ENCODE measurements at places on chromosomes 16 and 17.

GRCh38 chr17:27743281-27743885, 56.9 kb downstream of the NOS2 start:
- DNase-seq, result no peak

DNA sequence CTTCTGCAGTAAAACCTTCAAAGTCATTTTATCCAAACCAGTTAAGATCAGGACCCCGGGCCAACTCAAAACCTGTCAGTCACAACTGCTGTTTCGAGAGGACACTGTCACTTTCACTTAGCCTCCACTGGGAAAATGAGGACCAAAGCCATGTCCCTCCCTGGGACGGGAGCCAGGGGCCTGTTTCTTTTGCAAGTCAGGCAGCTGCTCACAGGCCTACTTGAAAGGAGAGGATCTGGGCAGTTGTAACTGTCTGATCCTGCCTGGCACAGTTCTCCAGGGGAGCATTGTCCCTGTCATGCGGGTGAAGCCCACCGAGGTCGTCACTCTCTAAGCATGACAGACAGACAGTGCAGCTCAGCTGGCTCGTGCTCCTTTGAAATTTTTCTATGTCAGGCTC, 276.2 kb downstream of the NPIPA8 start:
- no peak for DNase-seq

GRCh38 chr16:67396159-67397035, 3.1 kb upstream of the TPPP3 start:
- DNase-seq, result peak; percentile 92

DNA sequence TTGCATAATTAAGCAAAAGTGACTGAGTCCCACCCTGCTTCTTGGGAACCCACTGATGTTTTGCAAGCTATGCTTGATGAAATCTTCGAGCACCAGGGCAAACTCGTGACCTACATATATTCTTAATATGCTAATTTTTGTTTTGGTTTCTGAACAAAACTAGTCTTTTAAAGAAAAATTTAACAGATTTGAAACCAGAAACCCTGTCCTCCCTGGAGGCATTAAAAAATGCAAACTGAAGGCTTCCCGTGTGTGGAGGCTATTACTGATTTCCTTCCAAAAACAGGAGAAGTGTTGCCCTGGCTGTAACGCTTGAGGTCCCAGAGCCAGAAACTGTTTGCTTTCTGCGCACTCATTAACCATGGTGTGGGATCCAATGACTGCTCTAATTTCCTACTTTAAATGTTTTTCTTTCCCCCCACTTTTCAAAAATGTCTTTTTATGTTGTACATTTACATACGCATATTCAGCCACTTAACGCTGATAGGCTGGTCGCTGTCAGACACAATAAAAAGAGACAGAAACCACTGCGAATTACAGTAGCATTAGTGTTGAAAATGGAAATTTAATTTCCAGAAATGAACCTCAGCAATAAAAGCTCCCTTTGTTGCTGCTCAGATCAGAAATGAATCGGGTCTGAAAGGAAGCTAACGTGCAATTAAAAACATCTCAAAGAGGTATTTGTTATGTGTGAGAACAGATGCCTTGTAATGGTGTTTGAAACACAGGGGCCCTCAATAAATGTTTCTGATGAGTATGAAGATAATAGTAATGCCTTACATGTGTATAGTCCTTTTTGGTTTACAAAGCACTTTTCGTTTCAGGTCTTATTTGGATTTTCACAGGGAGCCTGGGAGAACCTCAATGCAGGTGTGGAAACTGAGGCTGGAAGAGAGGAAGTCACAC, 39.9 kb upstream of the IRX6 start:
- no peak for DNase-seq

- DNase-seq, result no peak
Observed at GRCh38 chr16:2962334-2963073, 1.6 kb upstream of the KREMEN2 start.

- DNase-seq, result no peak
Observed at GRCh38 chr16:75486014-75486675, 9.1 kb downstream of the CHST6 start.

GRCh38 chr17:50354776-50355175, 8.8 kb downstream of the XYLT2 start:
- DNase-seq, result no peak

GRCh38 chr16:57689762-57690558, 4.6 kb upstream of the DRC7 start:
- DNase-seq, result peak; percentile 46

DNA sequence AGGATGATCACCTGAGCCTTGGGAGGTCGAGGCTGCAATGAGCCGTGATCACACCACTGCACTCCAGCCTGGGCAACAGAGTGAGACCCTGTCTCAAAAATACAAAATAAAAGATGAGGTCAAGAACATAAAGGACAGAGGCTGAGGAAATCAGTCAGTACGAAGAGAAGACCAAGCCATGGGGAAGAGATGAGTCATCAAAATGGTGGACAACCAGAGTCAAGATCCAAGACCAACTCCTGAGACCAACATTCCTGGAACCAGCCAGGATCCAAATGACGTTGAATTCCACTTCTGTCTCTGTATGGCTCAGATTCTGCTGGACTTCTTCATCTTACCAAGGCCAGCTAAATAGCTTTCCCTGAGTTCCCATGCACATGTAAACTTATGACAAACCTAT, 44.8 kb upstream of the NOG start:
- no peak for DNase-seq

- no peak for DNase-seq
Observed at GRCh38 chr16:65105171-65105570, 16.7 kb downstream of the CDH11 start.

DNA sequence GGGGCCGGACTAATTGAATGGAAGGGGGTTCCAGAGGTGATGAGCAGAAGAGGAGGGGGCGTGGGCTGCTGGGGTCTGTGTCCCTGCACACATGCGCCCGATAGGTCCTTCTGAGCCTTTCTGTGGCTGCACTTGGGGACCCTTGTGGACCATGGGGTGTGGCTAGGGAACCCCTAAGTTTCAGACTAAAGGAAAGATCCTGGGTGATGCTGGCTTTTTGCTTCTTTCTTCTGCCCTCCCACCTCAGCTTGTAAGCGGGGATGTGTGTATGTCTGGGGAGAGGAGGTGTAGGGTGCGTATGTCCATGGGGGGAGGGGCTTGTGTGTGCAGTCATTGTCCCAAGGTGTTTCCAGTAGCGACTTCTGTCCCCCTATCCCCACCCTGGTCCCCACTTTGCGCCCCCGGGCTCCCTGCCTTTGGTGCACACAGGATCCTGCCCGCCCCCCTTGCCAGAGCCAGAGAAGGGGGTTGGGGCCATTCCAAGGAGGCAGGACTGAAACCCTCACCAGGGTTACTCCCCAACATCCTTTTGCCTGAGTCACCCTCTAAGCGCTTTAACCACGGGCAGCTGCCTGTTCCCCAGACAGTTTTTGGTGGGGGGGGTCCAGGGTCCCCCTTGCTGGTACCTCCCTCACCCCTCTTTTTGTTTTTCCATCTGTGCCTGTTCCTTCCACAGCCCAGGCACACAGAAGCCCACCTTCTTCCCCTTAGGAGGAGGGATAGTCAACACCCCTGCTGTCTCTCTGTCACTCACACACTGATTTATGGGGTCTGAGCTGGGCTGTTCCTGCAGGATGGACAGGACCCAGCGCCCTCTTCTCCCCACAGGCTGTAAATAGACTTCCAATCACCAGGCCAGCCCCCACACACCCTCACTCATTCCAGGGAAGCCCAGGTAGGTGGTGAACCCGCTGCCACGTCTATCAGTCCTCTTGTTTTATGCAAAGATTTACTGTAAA, 83.2 kb downstream of the ARHGAP23 start:
- DNase-seq, result no peak

GRCh38 chr17:1933875-1934715, 91.0 kb downstream of the RTN4RL1 start:
- peak; percentile 14 for DNase-seq

GRCh38 chr16:12158428-12158827, 181.9 kb downstream of the SNX29 start:
- DNase-seq, result no peak

GRCh38 chr16:80058214-80058613, 457.7 kb upstream of the MAF start:
- DNase-seq, result peak; percentile 62

DNA sequence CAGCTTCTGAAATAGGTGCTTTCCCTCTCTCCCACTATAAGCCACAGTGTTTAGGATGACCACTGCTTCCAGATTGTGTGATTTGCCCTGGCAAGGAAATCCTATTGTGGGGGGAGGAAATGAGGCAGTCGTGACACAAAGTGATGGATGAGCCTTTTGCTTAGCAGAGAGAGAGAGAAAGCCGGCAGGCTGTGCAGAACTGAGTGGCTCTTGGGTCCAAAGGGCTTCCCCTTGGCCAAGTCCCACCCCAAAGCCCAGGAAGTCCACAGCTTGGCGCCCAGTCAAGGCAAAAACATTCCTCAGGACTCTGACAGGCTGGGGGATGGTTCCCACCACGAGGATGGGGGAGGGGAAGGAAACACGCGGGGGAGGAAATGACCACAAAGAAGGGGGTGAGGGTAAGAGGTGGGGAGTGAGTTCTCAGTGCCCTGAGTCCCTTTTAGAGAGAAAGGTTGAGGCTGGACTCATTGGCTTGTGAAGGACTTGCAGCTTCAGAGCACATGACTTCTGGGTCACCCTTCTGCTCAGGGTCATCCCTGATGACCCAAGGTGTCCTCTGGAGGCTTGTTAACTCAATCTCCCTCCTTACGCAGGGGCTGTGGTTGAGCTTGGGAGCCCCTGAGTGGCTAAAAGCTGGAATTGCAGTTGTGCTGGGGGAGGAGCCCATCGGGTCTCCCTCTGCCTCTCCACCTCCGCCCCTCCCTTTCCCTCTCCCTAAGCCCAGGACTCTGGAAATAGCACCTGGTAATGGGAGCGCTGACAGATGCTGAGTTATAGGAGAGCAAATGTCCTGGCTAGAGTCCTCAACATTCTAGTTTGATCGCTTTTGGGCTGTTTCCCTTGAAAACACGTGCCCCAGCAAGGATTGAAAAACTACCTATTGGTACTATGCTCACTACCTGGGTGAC, 10.3 kb upstream of the MSL1 start:
- peak; percentile 93 for DNase-seq

- no peak for DNase-seq
Observed at GRCh38 chr17:40450175-40450574, 6.9 kb downstream of the IGFBP4 start.

- DNase-seq, result no peak
Observed at GRCh38 chr16:5938607-5939006, 841.0 kb upstream of the EEF2KMT start.

- no peak for DNase-seq
Observed at GRCh38 chr17:4008441-4009185, 44.4 kb upstream of the ATP2A3 start.

DNA sequence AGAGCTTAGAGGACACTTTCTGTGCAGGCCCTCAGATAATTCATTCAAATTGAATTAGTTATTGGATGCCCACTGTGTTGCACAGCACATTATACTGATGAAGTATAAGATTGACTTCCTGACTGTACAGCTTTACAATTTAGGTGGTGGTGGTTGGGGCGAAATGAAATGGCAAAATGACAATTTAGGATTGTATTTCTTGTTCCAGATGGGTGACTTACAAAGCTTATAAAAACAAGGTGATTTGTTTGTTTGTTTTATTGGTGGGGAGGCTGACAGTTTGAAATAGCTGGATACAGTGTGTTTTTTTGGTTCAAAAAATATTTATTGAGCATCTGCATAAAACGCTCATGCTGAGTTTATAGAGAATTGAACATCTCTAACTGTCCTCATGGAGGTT, 1.6 kb downstream of the MAP2K4 start:
- DNase-seq, result no peak

DNA sequence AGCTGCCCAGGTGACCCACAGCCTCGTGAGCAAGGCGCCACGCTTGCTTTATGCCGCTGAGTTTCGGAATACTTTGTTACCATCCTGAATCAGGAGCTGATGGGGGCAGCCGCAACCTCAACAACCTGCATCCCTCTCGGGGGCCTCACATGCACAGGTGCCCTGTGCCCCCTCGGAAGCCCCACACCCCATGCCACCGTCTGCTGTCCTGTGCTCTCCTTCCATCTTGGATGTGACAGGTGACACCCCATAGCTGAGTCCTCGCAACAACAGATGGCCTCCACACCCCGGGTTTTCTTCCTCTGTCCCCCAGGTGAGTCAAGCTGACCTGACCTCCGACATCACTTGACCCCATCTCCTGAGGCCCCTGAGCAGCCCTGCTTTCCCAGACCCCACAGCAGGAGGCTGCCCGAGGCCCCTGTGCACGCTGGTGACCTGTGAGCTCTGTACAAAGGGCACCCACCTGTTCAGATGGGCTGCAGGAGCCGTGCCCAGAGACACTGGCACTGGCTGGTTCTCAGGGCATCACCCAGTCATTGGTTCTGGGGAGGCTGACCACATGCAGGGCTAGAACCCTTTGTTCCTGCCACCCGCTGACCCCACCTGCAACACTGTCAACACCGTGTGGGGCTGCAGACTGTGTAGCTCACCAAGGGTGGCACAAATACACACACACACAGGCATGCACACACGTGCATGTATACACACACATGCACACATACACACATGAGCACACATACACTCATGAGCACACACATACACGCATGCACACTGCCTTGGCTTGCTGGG, 57.7 kb downstream of the RMI2 start:
- peak; percentile 10 for DNase-seq

- no peak for DNase-seq
Observed at GRCh38 chr16:87921236-87921773, 15.0 kb downstream of the CA5A start.

DNA sequence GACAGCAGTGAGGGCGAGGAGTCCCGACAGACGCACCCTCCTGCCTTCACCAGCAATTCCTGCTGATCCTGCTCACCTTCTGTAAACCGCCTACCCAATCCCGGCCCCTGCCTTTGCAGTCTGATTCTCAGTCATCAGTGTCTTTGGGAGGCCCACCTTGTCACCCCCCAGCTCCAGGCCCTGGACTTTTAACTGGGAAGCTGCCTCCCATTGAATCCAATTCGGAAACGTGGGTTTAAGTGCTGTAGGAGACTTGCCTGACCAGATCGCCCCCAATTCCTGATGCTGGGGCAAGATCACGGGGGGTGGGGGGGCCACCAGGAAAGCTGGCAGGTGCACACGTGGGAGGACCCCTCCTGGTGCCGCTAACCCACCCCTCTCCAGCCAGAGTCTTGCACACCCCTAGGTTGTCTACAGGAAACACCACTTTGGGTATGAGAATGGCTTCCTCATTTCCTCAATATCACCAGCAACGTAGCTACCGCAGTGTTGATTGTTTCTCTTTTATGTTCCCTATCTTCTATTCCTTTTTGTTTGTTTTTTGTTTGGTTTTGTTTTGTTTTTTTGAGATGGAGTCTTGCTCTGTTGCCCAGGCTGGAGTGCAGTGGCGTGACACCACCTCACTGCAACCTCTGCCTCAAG, 46.6 kb upstream of the CMIP start:
- DNase-seq, result no peak

- no peak for DNase-seq
Observed at GRCh38 chr16:2329532-2329931, 11.0 kb downstream of the ABCA3 start.

- peak; percentile 69 for DNase-seq
Observed at GRCh38 chr17:37373530-37374159, 2.1 kb upstream of the C17orf78 start.

- no peak for DNase-seq
Observed at GRCh38 chr16:84302111-84302954, 7.7 kb downstream of the WFDC1 start.

GRCh38 chr17:22138861-22139469, 446.6 kb downstream of the KCNJ18 start:
- DNase-seq, result no peak

- no peak for DNase-seq
Observed at GRCh38 chr17:68954146-68954896, 871 bp downstream of the ABCA8 start.

Data from left hindlimb (tissue), 1 donor.